ENCODE measurements at places on chromosomes 13 and 19. TPM values are rescaled to one million over a fixed set of nuclear protein-coding genes. Genes with fewer than 3 reads are reported as not detected.

- no peak for DNase-seq
Observed at GRCh38 chr13:63516124-63516523, 2100.5 kb upstream of the PCDH20 start.

Gene CEACAM7
- not detected for total RNA-seq

DNA sequence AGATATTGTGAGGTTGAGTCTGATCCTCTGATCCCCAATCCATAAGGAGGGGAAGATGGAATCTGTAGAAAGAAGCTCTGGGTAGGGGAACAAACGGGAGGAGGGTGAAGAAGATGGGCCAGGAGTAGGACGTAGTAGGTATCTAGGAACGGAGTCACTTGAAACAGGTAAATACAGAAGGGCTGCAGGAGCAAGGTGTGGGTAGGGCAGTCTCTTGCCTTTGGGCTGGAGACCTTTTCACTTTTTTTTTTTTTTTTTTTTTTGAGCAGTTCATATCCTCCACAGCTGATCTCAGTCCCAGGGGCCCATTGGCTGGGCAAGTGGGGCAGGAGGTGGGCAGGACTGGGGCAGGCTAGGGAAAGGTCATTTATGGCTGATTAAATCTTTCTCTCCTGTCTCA, 1.5 kb downstream of the BCKDHA start:
- no peak for DNase-seq

DNA sequence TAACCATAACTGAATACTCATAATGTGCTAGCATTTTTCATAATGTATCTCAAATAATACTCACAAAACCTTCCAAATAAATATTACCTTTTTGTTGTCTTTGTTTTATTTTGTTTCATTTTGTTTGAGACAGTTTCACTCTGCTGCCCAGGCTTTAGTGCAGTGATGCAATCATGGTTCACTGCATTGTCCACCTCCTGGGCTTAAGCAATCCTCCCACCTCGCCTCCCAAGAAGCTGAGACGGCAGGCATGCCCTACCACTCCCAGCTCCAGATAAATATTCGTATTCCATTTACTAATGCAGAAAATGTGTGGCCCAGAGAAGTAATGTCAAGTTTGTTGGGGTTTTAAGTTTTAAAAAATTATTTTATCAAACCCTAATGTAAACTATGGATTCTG, 739.1 kb downstream of the GPC5 start:
- no peak for DNase-seq

DNA sequence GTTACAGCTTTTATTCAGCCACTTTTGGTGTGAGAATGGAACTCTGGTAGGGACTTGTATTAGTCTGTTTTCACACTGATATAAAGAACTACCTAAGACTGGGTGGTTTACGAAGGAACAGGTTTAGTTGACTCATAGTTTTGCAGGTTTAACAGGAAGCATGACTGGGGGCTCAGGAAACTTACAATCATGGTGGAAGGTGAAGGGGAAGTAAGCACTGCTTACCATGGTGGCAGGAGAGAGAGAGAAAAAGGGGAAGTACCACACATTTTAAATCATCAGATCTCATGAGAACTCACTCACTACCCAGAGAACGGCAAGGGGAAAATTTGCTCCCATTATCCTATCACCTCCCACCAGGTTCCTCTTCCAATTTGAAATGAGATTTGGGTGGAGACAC, 942.2 kb downstream of the PCDH17 start:
- DNase-seq = no peak

Gene CHST8
- 4.9 TPM for total RNA-seq

Gene CGB3
- total RNA-seq = 0.46 TPM

DNA sequence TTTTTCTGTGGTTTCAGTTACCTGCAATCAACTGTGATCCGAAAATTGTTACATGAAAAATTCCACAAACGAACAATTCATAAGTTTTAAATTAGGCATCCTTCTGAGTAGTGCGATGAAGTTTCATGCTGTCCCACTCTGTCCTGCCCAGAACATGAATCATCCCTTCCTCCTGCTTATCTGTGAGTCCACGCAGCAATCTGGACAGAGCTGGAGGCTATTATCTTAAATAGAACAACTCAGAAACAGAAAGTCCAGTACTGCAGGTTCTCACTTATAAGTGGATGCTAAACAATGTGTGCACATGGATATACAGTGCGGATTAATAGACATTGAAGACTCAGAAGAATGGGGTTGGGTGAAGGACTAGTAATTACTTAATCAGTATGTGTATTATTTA, 583.7 kb upstream of the SPRY2 start:
- DNase-seq = no peak

DNA sequence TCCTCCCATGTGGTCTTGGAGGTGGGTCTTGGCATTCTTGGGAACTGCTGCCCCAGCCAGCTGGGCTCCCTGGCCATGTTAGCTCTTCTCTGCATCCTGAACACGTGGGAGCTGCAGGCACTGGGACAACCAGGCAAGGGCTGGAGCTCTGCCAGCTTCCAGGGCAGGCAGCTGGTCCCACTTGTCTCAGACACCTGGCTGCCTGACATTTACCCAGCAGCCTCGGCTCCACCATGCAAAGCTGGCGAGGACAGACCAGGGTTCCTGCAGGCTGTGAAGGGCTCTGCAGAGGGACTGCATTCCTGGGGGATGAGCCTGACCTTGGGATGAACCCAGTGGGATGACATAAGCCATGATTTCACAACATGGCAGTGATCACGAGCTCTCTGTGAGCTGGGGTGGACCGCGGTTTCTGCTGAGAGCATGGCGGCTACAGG, 99.0 kb upstream of the TSHZ3 start:
- no peak for DNase-seq

Gene KL
- not detected for total RNA-seq

- DNase-seq = no peak
Observed at GRCh38 chr19:47561440-47562057, 11.4 kb downstream of the ZNF541 start.

Gene ATP12A
- 0.94 TPM for total RNA-seq

Gene IGFL1
- not detected for total RNA-seq

Gene LIN37
- 4.7 TPM for total RNA-seq

- no peak for DNase-seq
Observed at GRCh38 chr19:13109361-13110098, 6.9 kb upstream of the LYL1 start.

Gene DLEU7
- 1.5 TPM for total RNA-seq

GRCh38 chr13:113272031-113272430, 25.0 kb upstream of the LAMP1 start:
- no peak for DNase-seq

Gene BRME1
- total RNA-seq = 6.7 TPM

GRCh38 chr13:113552786-113553434, 31.6 kb upstream of the TFDP1 start:
- peak; percentile 17 for DNase-seq

GRCh38 chr13:76378767-76379166, 507.4 kb downstream of the KCTD12 start:
- no peak for DNase-seq

DNA sequence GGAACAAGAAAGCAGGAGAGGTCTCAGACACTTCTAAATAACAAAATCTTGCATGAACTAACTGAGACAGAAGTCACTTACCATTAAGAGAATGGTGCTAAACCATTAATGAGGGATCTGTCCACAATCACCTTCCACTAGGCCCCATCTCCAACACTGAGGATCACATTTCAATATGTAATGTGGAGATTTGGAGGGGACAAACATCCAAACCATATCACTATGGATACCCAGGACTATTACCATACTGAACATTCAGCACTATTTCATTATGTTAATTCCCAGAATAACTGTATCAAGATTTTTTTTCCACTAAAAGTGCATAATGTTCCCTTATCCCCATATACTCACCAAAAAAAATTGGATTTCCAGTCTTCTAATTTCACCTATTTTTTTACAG, 491.8 kb downstream of the LMO7 start:
- DNase-seq = no peak

Gene SHC2
- total RNA-seq = 16.6 TPM
